ENCODE measurements at places on chromosomes 5 and 9. TPM values are rescaled to one million over a fixed set of nuclear protein-coding genes. Genes with fewer than 3 reads are reported as not detected.

SEPTIN8 gene
- total RNA-seq: 20.4 TPM

PTCD2 gene
- 25.6 TPM for total RNA-seq

SWI5 gene
- 42.2 TPM for total RNA-seq

PHYKPL gene
- total RNA-seq: 7.7 TPM

TMEM161B gene
- 43.8 TPM for total RNA-seq

GDNF gene
- total RNA-seq: 1.1 TPM

PANK3 gene
- total RNA-seq: 48.8 TPM

F2R gene
- total RNA-seq: 6.2 TPM

NUP155 gene
- 97.8 TPM for total RNA-seq

GPR151 gene
- not detected for total RNA-seq

JAKMIP2 gene
- 0.05 TPM for total RNA-seq

DNA sequence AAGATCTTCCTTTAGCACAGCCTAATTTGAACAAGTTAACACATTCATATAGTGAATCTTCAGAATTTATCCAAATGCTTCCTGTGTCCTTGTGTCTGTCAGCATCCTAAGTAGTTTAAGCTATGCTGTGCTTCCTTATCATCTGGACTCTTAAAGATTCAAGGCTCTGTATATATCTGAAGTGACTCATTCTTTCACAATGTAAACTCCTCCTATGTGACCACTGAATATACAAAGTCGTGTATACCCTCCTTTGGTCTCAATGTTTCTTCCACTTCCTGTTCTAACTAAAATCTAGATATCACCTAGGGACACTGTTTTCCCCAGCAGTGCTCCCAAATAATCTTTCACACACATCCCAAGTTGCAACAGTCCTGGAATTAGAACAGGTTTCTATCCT, 935.7 kb upstream of the NUDT12 start:
- DNase-seq: no peak

DNA sequence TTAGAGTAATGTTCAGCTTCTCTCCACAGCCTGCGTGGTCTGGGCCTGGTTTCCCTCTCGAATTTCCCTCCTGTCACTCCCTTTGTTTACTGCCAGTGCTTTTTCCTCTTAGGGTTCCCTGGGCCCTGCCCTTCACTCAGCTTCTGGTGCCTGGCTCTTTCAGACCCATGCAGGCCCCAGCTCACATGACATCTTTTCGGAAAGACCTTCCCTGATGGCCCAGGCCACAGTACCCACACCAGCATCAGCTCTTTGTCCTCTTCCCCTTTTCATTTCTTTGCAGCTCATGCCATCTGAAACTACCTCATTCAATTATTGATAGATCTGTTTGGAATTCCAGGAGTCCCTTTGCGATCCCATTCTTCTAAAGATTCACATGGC, 68.1 kb upstream of the ABL1 start:
- no peak for DNase-seq

DNA sequence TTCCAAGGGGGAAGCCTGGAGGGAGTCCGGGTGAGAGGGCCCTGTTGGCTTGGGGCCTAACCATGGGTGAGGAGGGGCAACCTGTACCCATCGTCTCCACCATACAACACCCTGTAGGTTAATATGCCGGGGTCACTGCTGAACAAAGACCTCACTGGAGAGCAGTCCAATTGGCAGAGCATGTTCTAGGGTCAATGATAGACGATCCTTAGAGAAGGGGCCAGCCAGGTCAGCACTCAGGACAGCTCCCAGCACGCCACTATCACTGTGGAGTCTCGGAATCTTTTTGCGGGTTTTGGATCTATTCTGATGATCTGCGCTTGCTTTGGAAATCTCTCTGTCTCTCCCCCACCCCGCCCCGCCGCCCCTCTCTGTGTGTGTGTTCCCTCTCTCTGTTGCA, 218.4 kb upstream of the MVB12B start:
- no peak for DNase-seq

GRCh38 chr5:50401336-50401735, 39.8 kb downstream of the EMB start:
- DNase-seq: no peak

- no peak for DNase-seq
Observed at GRCh38 chr9:99392986-99393385, 170.9 kb downstream of the SEC61B start.

- peak; percentile 53 for DNase-seq
Observed at GRCh38 chr9:71812385-71812784, 44.1 kb upstream of the CEMIP2 start.

- no peak for DNase-seq
Observed at GRCh38 chr9:137689745-137690529, 71.1 kb downstream of the EHMT1 start.
